A172 (cell line): ENCODE measurements at places on chromosomes 16 and 17. TPM values are rescaled to one million over a fixed set of nuclear protein-coding genes. Genes with fewer than 3 reads are reported as not detected.

GUCY2D gene
- total RNA-seq, result not detected in 2 replicates

PRSS36 gene
- 0.41 and 0.55 TPM in 2 replicates for total RNA-seq

PRAC1 gene
- not detected in 2 replicates for total RNA-seq

- DNase-seq, result peak; percentile 45
Measured at GRCh38 chr17:66580184-66580955, 254.5 kb upstream of the CACNG5 start.

MMP2 gene
- total RNA-seq, result 85.0 and 103 TPM in 2 replicates

- no peak for DNase-seq
Measured at GRCh38 chr17:517181-517580, 164.6 kb upstream of the RPH3AL start.

KRTAP4-5 gene
- total RNA-seq, result not detected in 2 replicates

DNA sequence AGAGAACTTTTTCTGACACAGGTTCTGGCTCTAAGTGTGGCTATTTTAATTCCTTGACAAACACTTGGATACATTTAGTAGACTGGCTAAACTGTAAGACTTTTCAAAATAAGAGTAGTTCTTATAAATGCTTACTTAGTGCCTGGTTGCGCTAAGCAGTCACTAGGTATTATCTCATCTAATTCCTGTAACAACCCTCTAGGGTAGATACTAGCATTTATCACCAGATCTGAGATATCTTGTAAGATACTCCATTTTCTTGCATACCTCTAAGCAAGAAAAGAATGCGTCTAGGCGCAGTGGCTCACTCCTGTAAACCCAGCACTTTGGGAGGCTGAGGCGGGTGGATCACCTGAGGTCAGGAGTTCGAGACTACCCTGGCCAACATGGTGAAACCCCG, 131.2 kb downstream of the CMIP start:
- no peak for DNase-seq

ABCA6 gene
- total RNA-seq, result 0.34 TPM in 1 of 2 replicates, not detected in the other

GRAP gene
- 0.02 TPM in 1 of 2 replicates, not detected in the other for total RNA-seq
